ENCODE measurements at places on chromosomes 4 and X.

GRCh38 chr4:187283201-187283955 lies 559.7 kb upstream of the FAT1 start:
- no peak for DNase-seq

GRCh38 chr4:32858361-32858760 lies 2138.2 kb downstream of the PCDH7 start:
- no peak for DNase-seq

- DNase-seq = no peak
These were observed 130.6 kb downstream of the FBXO8 start for GRCh38 chr4:174152717-174153466.

GRCh38 chr4:81684352-81684751 lies 212.6 kb upstream of the RASGEF1B start:
- no peak for DNase-seq

DNA sequence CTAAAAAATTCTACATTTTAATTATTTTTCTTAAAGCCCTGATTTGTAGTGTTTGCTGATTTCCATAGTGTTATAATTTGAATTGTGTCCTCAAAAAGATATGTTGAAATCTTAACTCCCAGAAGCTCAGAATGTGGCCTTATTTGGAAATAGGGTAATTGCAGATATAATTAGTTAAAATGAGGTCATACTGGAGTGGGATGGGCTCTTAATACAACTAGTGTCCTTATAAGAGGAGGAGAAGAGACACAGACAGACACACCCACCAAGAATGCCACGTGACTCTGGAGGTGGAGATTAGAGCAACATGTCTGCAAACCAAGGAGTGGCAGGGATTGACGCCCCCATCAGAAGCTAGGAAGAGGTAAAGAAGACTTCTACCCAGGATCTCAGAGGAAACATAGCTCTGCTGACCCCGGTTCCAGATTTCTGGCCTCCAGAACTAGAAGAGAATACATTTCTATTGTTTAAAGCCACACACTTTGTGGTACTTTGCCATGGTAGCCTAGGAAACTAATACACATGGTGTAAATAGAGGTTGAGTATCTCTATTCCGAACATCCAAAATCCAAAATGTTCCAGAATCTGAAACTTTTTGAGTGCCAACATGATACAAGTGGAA lies 70.5 kb upstream of the IRF2 start:
- DNase-seq = no peak
